ENCODE measurements at places on chromosomes 3 and 15.

GRCh38 chr3:16500093-16500492 lies 13.4 kb downstream of the RFTN1 start:
- no peak for DNase-seq

DNA sequence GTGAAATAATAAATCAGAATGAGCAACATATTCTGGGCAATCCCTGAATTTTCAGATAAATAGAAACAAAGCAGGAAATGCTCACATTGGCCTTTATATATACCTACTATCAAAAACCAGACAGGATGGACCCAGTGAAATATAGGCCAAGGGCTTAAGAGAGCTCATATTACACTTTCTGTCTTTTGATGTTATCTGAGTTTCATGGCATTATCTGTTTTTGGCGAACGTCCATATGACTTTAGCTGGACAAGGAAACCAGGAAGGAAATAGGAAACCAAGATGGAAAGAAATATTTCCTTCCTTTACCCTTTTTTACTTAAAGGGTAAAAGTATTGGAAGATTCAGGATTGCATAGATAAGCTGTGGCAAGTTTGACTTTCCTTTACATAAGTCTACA lies 274.8 kb downstream of the THSD4 start:
- DNase-seq: no peak

DNA sequence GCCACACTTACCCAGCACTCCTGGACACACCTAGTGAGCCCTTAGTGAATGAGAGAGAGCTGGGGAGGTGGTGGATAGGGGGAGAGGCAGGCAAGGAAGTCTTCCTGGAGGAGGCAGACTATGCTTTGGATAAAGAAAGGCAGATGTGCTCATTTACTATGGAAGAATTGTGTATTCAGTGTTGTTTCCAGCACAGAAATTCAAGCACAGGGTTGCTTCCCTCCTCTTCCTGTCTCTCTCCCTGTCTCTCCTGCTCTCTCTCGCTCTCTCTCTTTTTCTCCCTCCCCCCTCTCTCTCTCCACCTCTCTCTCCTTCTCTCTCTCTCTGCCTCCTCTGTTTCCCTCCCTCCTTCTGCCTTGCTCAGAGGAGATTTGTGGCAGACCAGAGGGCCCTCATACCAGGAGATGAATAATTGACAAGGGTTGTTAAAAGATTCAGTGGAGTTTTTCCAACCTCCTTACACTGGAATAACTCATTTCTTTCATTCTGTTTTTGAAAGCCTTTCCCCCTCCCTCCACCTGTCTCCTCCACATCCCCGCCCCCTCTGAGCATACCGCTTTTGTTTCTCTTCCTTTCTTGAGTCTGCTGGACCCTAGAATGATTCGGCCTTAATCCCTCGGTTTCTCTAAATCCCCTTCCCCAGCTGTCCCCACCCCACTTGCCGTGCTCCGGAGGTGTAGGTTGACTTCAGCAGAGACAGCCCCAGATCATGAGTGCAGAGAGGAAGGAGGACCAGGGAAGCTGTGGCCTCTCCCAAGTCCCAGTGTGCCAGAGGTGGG lies 65.6 kb downstream of the CCDC33 start:
- no peak for DNase-seq

- no peak for DNase-seq
These were observed 101.4 kb downstream of the CCNL1 start for GRCh38 chr3:157058392-157059071.

GRCh38 chr15:51754267-51754666 lies 2.9 kb downstream of the TMOD2 start:
- no peak for DNase-seq

- no peak for DNase-seq
These were observed 232.8 kb upstream of the MRPL3 start for GRCh38 chr3:131735544-131735943.

DNA sequence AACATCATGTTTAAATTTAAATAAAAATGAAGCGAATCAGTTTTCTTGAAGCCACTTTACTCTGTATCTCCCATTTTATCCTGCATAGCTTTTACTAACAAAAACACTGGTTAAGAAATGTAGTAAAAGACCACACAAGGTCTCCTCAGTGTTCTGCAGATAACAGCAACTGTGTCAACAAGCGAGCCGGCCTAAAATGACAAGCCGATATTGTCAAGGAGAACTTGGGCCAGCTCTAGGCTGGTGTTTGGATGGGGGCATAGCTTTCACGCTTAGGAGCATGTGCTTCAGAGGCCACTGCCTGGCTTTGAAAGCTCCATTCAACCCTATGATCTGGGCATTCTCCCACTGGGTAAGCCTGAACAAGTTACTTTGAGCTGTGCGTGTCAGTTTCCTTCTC lies 38.1 kb downstream of the MFSD1 start:
- DNase-seq: no peak

DNA sequence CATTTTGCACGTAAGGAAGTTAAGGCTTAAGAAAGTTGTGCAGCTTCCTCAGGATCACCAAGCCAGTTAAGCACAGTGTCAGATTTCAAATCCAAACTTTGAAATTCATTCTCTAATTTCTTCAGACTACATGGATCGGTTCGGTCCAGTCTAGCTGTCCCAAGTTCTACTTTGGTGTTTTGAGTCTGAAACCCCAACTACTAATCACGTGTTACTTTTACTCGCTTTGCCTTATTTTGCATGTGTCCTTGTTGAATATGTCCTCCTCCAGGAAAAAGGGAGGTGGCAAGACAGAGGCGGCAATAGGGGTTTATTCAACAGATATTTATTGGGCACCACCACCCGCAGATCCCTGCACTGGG lies 522 bp upstream of the GXYLT2 start:
- no peak for DNase-seq

GRCh38 chr15:100731267-100732152 lies 129.1 kb downstream of the ASB7 start:
- DNase-seq: no peak

GRCh38 chr3:129315223-129315997 lies 36.7 kb downstream of the HMCES start:
- no peak for DNase-seq

DNA sequence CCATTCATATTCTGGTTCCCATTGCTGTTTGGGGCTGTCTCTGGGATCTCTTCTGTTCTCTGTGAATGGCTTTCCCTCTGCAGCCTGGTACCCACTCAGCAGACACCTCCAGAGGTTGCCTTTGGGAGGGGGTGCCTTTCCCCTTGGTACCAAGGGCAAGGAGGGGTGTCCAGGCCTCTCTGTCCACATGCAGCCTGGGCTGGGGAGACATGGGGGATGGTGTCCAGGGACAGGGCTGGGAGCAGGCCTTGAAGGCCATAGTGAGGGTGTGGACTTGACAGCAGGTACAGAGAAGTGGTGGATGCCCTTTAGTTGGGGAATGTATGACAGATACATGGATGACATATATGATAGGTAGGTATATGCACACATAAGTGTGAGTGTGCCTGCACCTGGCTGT lies 83.7 kb downstream of the PLXNA1 start:
- DNase-seq: peak; percentile 21

DNA sequence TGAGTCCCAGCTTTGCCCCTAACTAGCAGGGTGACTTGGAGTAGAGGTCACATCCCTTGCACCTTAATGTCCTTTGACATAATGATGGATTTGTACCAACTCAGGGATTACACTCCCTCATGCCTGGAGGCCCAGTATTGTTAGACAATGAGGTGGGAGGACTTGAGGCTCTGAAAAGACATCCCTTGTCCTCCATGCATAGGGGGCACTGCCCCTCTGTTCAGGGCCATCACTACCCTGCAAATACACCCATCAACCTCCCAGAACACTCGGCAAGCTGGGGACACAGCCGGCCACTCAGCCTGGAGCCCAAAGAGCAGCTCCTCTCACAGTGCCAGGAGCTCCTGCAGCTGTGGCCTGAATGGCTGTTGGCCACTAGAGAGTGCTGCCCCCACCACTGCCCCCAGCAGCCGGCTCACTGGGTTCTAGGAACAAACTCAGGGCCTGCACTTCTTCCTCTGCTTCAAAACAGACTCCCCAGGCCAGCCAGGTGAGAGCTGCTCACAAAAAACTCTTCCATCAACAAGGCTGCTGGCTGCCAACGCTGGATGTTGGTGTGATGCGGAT lies 90.2 kb downstream of the GABRB3 start:
- no peak for DNase-seq

DNA sequence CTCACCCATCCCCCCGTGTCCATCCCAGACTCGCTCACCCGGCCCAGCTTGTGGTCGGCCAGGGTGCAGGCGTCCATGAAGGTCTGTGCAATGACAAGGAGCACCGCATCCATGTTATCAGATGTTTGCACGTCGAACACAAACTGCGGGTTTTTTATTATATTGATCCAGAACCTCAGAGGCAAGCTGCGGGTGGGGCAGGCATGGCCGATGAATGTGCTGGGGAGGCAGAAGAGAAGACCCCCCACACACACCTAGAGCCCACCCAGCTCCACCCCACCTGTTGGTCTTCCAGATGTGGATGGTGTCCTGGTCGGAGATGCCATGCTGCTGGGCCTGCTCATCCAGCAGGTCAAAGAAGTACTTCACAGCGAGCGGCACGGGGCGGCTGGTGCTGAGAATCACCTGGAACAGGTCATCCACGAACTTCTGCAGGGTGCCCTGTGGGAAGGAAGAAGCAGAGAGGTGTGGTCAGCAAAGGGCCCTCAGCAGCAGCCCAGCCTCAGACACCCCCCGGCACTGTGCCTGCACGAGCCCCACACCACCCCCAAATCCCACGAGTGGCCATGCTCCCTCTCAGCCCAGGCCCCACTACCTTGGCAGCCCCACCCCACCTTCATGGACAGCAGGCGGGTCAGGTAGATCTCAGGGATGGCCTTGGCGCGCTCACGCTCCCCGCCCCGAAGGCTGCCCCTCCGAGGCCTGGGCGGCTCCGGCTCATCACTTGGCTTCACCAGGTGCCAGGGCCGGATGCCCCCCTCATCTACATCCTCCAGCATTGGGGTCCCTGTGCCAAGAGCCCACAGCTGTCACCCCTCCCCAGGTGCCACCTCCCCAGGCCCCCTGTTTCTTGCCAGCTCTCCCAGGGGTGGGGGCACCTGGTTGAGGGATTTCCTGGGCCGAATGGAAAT lies 20.3 kb downstream of the PLXNB1 start:
- DNase-seq: no peak

- DNase-seq: no peak
These were observed 268.0 kb downstream of the NAALADL2 start for GRCh38 chr3:175127075-175127662.

GRCh38 chr3:102159810-102160451 lies 274.9 kb upstream of the ZPLD1 start:
- no peak for DNase-seq

DNA sequence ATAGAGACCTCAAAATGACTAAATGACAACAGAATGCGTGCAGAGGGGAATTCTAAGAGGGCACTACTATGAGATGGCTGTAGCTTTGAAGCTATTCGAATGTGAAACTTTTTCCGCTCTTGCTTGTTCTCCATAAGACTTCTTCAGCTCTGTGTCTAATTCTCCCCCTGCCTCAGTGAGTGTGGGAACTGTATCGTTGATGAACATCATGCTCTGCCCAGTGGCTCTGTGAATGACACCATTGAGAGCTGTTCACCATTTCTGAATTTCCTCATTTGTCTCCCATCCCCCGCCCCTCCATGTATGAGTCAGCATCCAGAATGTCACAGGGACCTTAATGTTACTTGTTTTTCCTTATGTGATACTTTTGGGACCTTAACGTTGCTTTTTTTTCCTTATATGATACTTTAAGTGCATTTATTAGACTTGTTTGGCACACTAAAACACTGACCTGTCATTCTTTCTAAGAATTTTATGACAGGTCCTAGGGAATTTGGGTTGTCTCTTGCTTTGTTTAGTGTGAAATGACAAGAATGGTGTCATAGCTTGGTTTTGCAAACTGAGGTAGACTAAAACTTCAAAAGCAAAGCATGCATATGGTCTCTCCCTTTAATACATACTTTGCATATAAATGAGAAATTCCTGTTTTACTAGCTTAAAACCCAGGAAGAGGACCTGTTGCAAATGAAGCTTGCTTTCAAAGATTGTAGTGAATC lies 99.6 kb downstream of the FNDC3B start:
- no peak for DNase-seq

GRCh38 chr3:119222391-119222790 lies 18.3 kb downstream of the B4GALT4 start:
- DNase-seq: no peak

DNA sequence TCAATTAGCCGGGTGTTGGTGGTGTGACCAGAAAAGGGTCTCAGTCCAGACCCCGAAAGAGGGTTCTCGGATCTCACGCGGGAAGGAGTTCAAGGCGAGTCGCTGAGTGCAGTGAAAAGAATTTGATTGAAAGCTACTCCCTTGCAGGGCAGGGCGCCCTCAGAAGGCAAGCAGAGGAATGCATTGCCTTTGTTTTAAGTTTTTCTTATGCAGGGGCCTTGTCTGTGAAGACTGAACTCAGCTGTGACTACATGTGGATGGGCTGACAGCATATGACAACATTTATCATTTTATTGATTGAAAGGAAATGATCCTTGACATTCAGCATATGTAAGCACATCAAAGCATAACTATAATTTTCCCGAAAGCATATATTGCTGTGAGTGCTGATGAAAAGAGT lies 11.8 kb downstream of the CPN2 start:
- no peak for DNase-seq

DNA sequence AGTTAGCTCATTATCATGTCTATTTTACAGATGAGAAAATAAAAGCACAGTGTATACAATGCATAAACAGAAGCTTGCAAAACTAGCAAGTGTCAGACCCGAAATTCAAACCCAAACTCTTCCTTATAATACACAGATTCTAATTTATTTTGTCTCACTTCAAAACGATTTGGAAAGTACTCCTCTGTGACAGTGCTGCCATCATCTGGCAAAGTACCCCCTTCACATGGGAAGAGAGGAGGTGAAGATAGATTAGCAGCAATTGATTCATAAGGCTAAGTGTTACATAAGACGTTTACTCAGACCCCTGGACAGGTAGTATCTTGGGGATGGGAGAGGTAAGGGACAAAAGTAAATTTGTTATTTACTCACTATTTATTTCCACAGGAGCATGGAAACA lies 744.0 kb upstream of the SGO1 start:
- DNase-seq: no peak

- no peak for DNase-seq
These were observed 80.7 kb downstream of the KLF13 start for GRCh38 chr15:31407376-31407775.

DNA sequence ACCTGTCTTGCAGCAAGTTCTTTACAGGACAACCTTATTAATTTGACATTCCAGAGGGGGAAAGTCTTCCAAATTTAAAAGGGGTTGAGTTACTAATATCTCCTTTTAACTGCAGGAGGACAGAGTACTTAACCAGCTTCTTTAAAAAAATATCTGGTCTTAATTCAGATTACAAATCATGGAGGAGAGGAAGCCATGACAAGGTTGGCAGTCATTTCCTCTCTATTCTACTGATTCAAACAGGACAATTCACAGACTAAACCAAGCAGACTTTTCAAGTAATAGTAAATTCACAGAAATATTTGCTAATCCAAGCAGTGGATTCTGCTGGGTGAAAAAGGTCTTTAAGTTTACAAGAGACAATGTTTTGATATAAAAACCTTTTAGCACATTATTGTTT lies 185.3 kb downstream of the CFAP20DC start:
- no peak for DNase-seq

DNA sequence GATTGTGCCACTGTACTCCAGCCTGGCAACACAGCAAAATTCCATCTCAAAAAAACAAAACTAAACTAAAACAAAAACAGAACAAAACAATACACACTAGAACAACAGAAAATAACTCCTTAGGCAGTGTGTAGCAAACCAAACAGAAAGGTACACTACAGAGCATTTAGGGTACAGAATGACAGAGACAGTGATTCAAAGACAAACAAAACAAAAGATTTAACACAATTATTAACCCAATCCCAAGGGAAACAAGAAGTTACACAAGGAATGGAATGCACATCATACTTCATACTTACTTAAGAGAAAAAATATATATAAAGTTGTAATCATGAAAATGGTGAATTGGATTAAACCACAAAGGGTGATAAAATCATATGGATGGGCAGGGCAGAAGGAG lies 12.9 kb downstream of the SLC25A20 start:
- no peak for DNase-seq

Measured in dorsolateral prefrontal cortex (tissue), 122 donors.